PC-3 (cell line): ENCODE measurements at places on chromosomes 6 and 20. TPM values are rescaled to one million over a fixed set of nuclear protein-coding genes. Genes with fewer than 3 reads are reported as not detected.
A peak's percentile ranks its signal among the peaks of the same experiment; 100 is the strongest.

GRCh38 chr6:47303342-47303741 is 6.4 kb downstream of the TNFRSF21 start:
- no peak for DNase-seq

DNA sequence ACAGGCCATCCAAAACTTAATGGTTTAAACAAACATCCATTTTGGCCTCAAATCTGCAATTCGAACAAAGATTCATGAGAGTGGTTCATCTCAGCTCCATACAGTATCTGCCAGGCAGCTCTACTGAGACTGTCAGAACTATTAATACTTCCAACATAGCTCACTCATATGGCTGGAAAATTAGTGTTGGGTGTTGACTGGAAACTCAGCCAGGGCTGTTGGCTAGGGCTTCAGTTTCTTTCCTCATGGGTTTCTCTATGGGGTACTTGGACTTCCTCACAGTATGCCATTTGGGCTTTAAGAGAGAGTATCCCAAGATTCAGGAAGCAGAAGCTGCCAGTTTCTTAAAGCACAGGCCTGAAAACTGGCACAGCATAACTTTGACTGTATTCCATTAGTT is 240.3 kb downstream of the TPBG start:
- DNase-seq = no peak

DNA sequence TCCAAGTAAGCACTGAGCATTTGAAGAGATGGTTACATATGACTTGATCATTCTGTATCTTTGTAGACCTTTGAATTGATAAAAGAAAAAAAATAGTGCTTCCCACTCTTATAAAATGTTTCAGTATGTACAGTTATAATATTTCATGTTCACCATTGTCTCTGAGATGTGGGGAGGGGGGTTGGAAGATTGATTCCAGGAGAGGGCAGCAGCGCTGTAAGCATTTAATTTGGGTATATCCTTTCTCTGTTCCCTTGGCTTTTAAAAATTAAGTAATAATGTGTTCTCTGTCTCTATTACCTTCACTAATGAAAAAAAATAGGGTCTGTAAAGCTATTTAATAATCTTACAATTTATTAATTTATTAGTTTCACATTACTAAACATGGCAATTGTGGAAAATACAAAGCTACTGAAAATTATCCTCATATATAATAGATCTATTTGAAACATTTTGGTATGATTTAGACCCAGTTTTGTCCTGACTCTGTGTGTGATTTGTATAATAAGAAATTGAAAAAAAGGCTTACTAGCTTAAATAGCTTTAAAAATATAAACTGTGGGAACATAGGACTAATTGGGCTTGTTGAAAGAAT is 341.2 kb downstream of the CDKAL1 start:
- peak; percentile 65 for DNase-seq

The CRISP3 gene
- total RNA-seq = not detected in 2 replicates

The C20orf144 gene
- 0.17 TPM in 1 of 2 replicates, not detected in the other for total RNA-seq

The DUSP15 gene
- total RNA-seq = not detected in 2 replicates
